Activated T-cell treated with anti-CD3 and anti-CD28 coated beads, Interleukin-2, amount 50 U/mL, for 72 hours (primary cell): ENCODE measurements at places on chromosomes 6 and 20. TPM values are rescaled to one million over a fixed set of nuclear protein-coding genes. Genes with fewer than 3 reads are reported as not detected.
A peak's percentile ranks its signal among the peaks of the same experiment; 100 is the strongest.

Gene OPRM1
- total RNA-seq, result not detected

Gene KIF13A
- 0.46 TPM for total RNA-seq

Gene TOX2
- 42.8 TPM for total RNA-seq

Gene DYNLT2
- total RNA-seq, result 1.7 TPM

Gene PAK5
- total RNA-seq, result not detected

Gene GLYATL3
- not detected for total RNA-seq

Gene SLC16A10
- total RNA-seq, result 4.9 TPM

Gene RIPOR2
- 69.7 TPM for total RNA-seq

Gene SLC17A9
- 10.2 TPM for total RNA-seq

Gene PEX6
- total RNA-seq, result 31.5 TPM

Gene CHRNA4
- not detected for total RNA-seq

Gene TRIM31
- total RNA-seq, result 0.12 TPM

Gene JPH2
- total RNA-seq, result 0.46 TPM

Gene KCNK5
- total RNA-seq, result 14.7 TPM

Gene HLA-DPA1
- 25.8 TPM for total RNA-seq

Gene GGTLC1
- not detected for total RNA-seq

DNA sequence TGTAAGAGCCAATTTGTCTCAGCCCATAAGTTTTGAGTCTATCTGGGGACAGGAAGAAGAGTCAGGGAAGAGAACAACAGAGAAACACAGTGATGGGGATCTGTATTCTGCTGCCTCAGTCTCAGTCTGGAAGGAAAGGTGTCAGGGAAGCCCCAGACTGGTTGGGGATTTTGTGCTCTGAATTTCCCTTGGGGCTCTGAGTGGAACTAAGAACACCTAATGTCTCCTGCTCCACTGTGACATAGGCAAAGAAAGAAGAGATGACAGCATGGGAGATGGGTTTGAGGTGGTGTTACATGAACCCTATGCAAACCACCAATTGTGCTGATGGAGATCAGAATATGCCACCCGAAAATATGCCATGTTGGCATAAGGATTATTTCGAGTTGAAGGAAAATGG, 139.5 kb upstream of the MYLIP start:
- peaks cover 36% of the 10 kb centered on the region for H3K4me1 ChIP-seq

GRCh38 chr6:158718461-158719046, 68.7 kb downstream of the SYTL3 start:
- peaks cover 69% of the 10 kb centered on the region for H3K4me1 ChIP-seq
- peaks cover 39% of the 10 kb centered on the region for H3K36me3 ChIP-seq
- no peaks in the 10 kb centered on the region for H3K27me3 ChIP-seq
- no peak overlapping the region for H3K4me3 ChIP-seq
- H3K27ac ChIP-seq, result peak overlapping the region; percentile 69
- DNase-seq, result no peak

- H3K27ac ChIP-seq, result no peak overlapping the region
- no peak for DNase-seq
- H3K27me3 ChIP-seq, result peaks cover 7% of the 10 kb centered on the region
- peaks cover 5% of the 10 kb centered on the region for H3K36me3 ChIP-seq
Measured at GRCh38 chr6:39128106-39128505, 13.1 kb upstream of the SAYSD1 start.

- H3K27ac ChIP-seq, result no peak overlapping the region
- H3K4me1 ChIP-seq, result no peaks in the 10 kb centered on the region
Measured at GRCh38 chr6:18023891-18024290, 36.5 kb upstream of the KIF13A start.

- no peak for DNase-seq
- peaks cover 2% of the 10 kb centered on the region for H3K36me3 ChIP-seq
- H3K4me3 ChIP-seq, result no peak overlapping the region
- H3K4me1 ChIP-seq, result peaks cover 4% of the 10 kb centered on the region
- H3K27me3 ChIP-seq, result peaks cover 16% of the 10 kb centered on the region
- H3K27ac ChIP-seq, result no peak overlapping the region
Measured at GRCh38 chr6:56789879-56790278, 147.2 kb upstream of the DST start.

GRCh38 chr6:151675746-151676459, 131.6 kb upstream of the ESR1 start:
- H3K36me3 ChIP-seq, result no peaks in the 10 kb centered on the region
- no peak overlapping the region for H3K4me3 ChIP-seq
- no peak overlapping the region for H3K27ac ChIP-seq
- peaks cover 13% of the 10 kb centered on the region for H3K4me1 ChIP-seq

- peaks cover 50% of the 10 kb centered on the region for H3K4me1 ChIP-seq
- no peak overlapping the region for H3K27ac ChIP-seq
- peaks cover 14% of the 10 kb centered on the region for H3K36me3 ChIP-seq
- no peaks in the 10 kb centered on the region for H3K27me3 ChIP-seq
Measured at GRCh38 chr20:58268421-58268821, 40.0 kb upstream of the ANKRD60 start.

- H3K27ac ChIP-seq, result no peak overlapping the region
- H3K4me1 ChIP-seq, result peaks cover 31% of the 10 kb centered on the region
- no peak for DNase-seq
- no peak overlapping the region for H3K4me3 ChIP-seq
- H3K36me3 ChIP-seq, result peaks cover 1% of the 10 kb centered on the region
Measured at GRCh38 chr20:37852666-37853065, 50.3 kb upstream of the VSTM2L start.

- peaks cover 50% of the 10 kb centered on the region for H3K27me3 ChIP-seq
- no peak for DNase-seq
- H3K4me1 ChIP-seq, result peaks cover 7% of the 10 kb centered on the region
- H3K27ac ChIP-seq, result no peak overlapping the region
- no peaks in the 10 kb centered on the region for H3K36me3 ChIP-seq
Measured at GRCh38 chr6:148438632-148439031, 96.0 kb downstream of the SASH1 start.

GRCh38 chr6:168582571-168582981, 141.6 kb downstream of the SMOC2 start:
- no peaks in the 10 kb centered on the region for H3K4me1 ChIP-seq
- H3K36me3 ChIP-seq, result no peaks in the 10 kb centered on the region
- no peak for DNase-seq

- DNase-seq, result no peak
- H3K4me3 ChIP-seq, result no peak overlapping the region
- peak overlapping the region; percentile 31 for H3K27ac ChIP-seq
- H3K27me3 ChIP-seq, result no peaks in the 10 kb centered on the region
- peaks cover 6% of the 10 kb centered on the region for H3K4me1 ChIP-seq
Measured at GRCh38 chr20:36252511-36252910, 16.2 kb downstream of the AAR2 start.

GRCh38 chr6:44126320-44127149, 717 bp downstream of the MRPL14 start:
- peaks cover 6% of the 10 kb centered on the region for H3K36me3 ChIP-seq
- no peaks in the 10 kb centered on the region for H3K27me3 ChIP-seq
- peak; percentile 87 for DNase-seq
- peak overlapping the region; percentile 90 for H3K4me3 ChIP-seq
- H3K4me1 ChIP-seq, result peaks cover 59% of the 10 kb centered on the region

GRCh38 chr6:101482606-101483005, 89.1 kb downstream of the GRIK2 start:
- no peaks in the 10 kb centered on the region for H3K27me3 ChIP-seq
- DNase-seq, result no peak
- H3K4me1 ChIP-seq, result no peaks in the 10 kb centered on the region
- H3K27ac ChIP-seq, result no peak overlapping the region
- no peak overlapping the region for H3K4me3 ChIP-seq

- DNase-seq, result no peak
- H3K36me3 ChIP-seq, result peaks cover 1% of the 10 kb centered on the region
- no peak overlapping the region for H3K4me3 ChIP-seq
- H3K27ac ChIP-seq, result no peak overlapping the region
- peaks cover 6% of the 10 kb centered on the region for H3K27me3 ChIP-seq
- H3K4me1 ChIP-seq, result no peaks in the 10 kb centered on the region
Measured at GRCh38 chr20:56711018-56711417, 81.9 kb downstream of the TFAP2C start.

GRCh38 chr6:152241013-152241766, 396.0 kb downstream of the SYNE1 start:
- no peak overlapping the region for H3K27ac ChIP-seq
- no peak overlapping the region for H3K4me3 ChIP-seq
- H3K36me3 ChIP-seq, result no peaks in the 10 kb centered on the region
- no peaks in the 10 kb centered on the region for H3K27me3 ChIP-seq

DNA sequence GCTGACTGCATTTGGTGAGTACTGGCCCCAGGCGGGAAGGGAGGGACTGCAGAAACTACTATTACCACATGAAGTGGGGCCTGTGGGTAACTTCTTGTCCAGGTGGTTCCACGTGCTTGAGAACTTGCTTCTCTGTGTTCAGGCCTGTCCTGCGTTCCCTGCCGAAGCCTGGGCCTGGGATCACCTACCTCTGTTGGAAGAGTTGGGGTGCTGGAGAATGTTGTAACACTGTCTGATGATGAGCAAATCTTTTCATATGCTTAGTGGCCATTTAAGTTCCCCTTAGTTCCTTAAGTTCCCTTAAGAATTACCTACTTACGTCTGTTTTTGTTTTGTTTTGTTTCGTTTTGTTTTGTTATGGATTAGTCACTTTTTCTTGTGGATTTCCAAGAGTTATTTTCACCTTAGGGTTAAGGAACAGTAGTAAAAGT, 154.4 kb downstream of the DTNBP1 start:
- H3K4me3 ChIP-seq, result no peak overlapping the region
- peak overlapping the region; percentile 80 for H3K27ac ChIP-seq
- DNase-seq, result no peak
- H3K27me3 ChIP-seq, result no peaks in the 10 kb centered on the region

DNA sequence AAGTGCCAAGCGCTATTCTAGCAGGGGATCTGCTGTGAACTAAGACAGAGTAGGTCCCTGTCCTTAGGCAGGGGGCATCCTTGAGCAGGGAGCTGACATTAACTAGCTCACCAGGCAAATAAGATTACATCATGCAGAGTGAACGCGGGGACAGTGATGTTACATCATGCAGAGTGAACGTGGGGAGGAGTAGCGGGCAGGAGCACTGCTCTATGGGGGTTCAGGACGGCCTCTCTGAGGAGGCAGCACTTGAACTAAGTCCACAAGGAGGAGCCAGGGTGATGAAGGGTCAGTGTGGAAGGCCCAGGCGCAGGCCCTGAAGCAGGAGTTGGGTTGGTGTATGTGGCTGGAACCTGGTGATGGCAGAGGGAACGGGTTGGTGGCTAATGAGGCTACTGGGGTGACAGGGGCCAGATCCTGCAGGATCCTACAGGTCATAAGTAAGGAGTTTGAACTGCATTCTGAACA, 38.7 kb downstream of the KAT14 start:
- DNase-seq, result no peak
- H3K4me1 ChIP-seq, result no peaks in the 10 kb centered on the region
- H3K27me3 ChIP-seq, result no peaks in the 10 kb centered on the region
- peak overlapping the region; percentile 9 for H3K27ac ChIP-seq

GRCh38 chr6:147158881-147159280, 45.3 kb upstream of the STXBP5 start:
- H3K27me3 ChIP-seq, result peaks cover 10% of the 10 kb centered on the region
- no peak overlapping the region for H3K4me3 ChIP-seq
- H3K27ac ChIP-seq, result no peak overlapping the region

GRCh38 chr6:154745243-154745642, 12.0 kb downstream of the SCAF8 start:
- peaks cover 3% of the 10 kb centered on the region for H3K36me3 ChIP-seq
- no peak overlapping the region for H3K4me3 ChIP-seq
- no peaks in the 10 kb centered on the region for H3K27me3 ChIP-seq
- peaks cover 65% of the 10 kb centered on the region for H3K4me1 ChIP-seq

GRCh38 chr20:20167698-20168097, 115.4 kb downstream of the CFAP61 start:
- DNase-seq, result no peak
- no peak overlapping the region for H3K27ac ChIP-seq
- H3K27me3 ChIP-seq, result no peaks in the 10 kb centered on the region
- no peak overlapping the region for H3K4me3 ChIP-seq

DNA sequence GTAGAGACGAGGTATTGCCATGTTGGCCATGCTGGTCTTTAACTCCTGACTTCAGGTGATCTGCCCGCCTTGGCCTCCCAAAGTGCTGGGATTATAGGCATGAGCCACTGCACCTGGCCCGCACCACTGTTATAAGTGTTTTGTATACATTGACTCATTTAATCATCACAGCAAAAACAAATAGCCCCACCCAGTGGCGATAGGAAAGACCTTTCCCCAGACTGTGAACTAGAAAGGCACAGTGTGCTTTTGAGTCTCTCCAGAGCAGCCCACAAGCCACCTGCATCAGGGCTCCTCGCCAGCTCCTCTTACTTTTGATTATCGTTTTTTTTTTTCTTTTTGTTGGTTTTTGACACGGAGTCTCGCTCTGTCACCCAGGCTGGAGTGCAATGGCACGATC, 27.9 kb upstream of the ZFP64 start:
- H3K27me3 ChIP-seq, result peaks cover 18% of the 10 kb centered on the region
- no peaks in the 10 kb centered on the region for H3K4me1 ChIP-seq
- peaks cover 7% of the 10 kb centered on the region for H3K36me3 ChIP-seq
- H3K27ac ChIP-seq, result no peak overlapping the region
- no peak overlapping the region for H3K4me3 ChIP-seq
- no peak for DNase-seq

GRCh38 chr6:112188906-112189305, 65.5 kb downstream of the LAMA4 start:
- H3K27me3 ChIP-seq, result peaks cover 52% of the 10 kb centered on the region
- peaks cover 5% of the 10 kb centered on the region for H3K4me1 ChIP-seq
- H3K4me3 ChIP-seq, result no peak overlapping the region

DNA sequence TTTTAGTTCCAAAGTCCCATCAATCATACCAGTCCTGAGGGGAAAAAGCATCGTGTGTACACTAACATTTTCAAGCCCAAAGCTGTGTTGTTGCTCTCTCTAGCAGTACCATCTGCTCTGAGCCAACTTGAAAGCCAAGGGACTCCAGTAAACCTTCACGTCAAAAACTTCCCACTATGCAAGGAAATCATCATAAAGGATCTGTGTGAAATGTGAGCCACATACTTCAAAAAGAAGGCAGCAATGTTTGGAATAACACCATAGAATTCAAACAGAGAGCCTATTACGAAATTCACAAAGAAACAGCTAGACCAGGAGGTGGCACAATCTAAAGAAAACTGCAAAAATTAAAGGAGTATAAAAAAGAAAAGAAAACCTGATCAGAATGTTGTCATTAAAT, 399.8 kb upstream of the EPHA7 start:
- H3K36me3 ChIP-seq, result no peaks in the 10 kb centered on the region
- H3K27me3 ChIP-seq, result no peaks in the 10 kb centered on the region
- H3K4me1 ChIP-seq, result no peaks in the 10 kb centered on the region
- DNase-seq, result no peak

DNA sequence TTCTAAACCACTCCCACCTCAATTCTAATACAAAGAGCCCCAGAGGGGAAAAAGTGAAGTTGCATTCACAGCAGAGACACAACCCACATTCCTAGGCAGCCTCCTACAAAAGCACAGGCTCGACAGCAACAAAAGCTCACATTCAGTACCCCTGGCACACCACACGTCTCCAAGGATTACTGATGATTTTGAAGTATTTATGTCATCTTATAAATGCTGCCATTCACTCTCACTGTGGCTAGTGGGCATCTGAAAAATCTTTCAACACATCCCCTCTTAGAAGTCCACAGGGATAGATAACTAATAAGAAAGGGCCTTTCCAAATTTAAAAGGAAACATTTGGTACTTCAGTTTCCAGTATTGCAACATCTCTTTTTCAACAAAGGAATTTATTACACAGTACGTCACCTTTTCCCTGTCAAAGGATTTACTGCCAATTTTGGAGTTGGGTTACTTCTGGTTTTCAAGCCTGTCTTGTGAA, 146.7 kb downstream of the TASP1 start:
- no peak overlapping the region for H3K4me3 ChIP-seq
- H3K4me1 ChIP-seq, result no peaks in the 10 kb centered on the region
- peaks cover 3% of the 10 kb centered on the region for H3K36me3 ChIP-seq

GRCh38 chr6:109362102-109362884, 20.0 kb downstream of the CD164 start:
- no peak for DNase-seq
- peaks cover 29% of the 10 kb centered on the region for H3K36me3 ChIP-seq
- peak overlapping the region; percentile 46 for H3K27ac ChIP-seq
- H3K27me3 ChIP-seq, result no peaks in the 10 kb centered on the region
- H3K4me3 ChIP-seq, result no peak overlapping the region
